ENCODE measurements at places on chromosomes 16 and 17.
A peak's percentile ranks its signal among the peaks of the same experiment; 100 is the strongest.

DNA sequence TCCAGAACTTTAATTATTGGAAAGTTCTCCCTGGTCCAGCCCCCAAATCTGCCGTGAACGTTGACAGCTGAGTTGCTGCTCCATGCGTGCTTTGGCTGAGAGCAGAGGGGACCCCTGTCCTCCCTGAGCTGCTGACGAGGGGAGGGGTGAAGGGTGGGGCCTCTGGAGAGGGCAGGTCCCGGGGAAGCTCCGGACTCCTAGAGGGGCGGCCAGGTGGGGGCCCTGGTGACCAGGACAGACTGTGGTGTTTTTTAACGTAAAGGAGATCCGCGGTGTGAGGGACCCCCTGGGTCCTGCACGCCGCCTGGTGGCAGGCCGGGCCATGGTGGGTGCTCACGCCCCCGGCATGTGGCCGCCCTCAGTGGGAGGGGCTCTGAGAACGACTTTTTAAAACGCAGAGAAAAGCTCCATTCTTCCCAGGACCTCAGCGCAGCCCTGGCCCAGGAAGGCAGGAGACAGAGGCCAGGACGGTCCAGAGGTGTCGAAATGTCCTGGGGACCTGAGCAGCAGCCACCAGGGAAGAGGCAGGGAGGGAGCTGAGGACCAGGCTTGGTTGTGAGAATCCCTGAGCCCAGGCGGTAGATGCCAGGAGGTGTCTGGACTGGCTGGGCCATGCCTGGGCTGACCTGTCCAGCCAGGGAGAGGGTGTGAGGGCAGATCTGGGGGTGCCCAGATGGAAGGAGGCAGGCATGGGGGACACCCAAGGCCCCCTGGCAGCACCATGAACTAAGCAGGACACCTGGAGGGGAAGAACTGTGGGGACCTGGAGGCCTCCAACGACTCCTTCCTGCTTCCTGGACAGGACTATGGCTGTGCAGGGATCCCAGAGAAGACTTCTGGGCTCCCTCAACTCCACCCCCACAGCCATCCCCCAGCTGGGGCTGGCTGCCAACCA is at the start of gene MC1R:
MC1R (plus strand) TSS at position 410 of the 895 bp plus-strand sequence; CDS start at position 807, 397 bp downstream.
- no peak for DNase-seq

- DNase-seq = no peak
Observed at GRCh38 chr16:75248142-75248535, 3.3 kb downstream of the BCAR1 start.

- DNase-seq = no peak
Observed at GRCh38 chr16:86171329-86171728, 272.4 kb downstream of the IRF8 start.

GRCh38 chr17:81656835-81657234 is 493 bp upstream of the PDE6G start:
- DNase-seq = no peak

- no peak for DNase-seq
Observed at GRCh38 chr17:21392266-21392665, 16.1 kb downstream of the KCNJ12 start.

DNA sequence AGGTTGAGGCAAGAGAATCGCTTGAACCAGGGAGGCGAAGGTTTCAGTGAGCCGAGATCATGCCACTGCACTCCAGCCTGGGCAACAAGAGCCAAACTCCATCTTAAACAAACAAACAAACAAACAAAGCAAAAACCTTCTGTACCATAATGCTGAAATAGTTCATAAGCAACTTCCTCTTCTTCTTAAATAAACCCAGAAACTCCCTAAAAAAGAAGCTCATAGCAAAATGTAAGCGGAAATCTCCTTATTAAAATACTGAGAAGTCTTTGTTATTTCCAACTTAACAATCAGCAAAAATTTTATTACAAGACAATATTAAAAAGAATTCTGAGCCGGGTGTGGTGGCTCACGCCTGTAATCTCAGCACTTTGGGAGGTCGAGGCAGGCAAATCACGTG is 82.8 kb downstream of the FBXL20 start:
- no peak for DNase-seq

DNA sequence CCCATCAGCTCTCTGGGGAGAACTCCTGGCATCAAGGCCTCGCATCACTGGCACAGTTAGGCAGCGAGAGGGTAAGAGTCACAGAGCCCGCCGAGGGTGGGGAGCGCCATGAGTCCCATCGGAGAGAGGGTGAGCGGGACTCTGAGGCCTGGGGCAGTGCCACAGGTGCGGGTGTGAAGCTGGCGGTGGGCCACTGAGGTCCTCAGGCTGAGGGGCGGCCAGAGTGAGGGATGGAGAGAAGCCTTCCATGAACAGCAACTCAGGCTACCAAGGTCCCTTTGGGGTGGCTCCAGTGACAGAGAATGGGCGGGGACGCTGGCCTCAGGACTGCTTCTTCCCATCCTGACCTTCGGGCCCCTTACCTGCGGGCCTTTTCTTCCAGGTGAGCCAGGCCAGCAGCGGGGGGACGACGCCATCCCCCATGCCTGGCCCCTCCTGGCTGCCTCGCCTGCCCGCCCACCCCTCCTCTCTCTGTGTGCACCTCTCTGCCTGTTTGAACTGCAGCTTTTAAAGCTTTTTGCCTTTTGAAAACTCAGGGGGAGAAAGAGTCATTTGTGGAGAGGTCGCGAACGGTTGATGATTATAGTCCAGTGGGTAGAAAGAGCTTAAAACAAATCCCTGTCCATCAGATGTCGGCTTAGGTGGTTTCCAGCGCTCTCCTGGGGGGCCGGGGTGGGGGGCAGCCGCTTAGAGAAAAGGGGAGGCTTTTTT is 149.3 kb upstream of the GSE1 start:
- no peak for DNase-seq

- no peak for DNase-seq
Observed at GRCh38 chr16:22272870-22273650, 24.1 kb upstream of the POLR3E start.

- no peak for DNase-seq
Observed at GRCh38 chr17:29757788-29758187, 135.1 kb upstream of the CORO6 start.

GRCh38 chr17:75181608-75182318 is 996 bp downstream of the SUMO2 start:
- DNase-seq = peak; percentile 29

DNA sequence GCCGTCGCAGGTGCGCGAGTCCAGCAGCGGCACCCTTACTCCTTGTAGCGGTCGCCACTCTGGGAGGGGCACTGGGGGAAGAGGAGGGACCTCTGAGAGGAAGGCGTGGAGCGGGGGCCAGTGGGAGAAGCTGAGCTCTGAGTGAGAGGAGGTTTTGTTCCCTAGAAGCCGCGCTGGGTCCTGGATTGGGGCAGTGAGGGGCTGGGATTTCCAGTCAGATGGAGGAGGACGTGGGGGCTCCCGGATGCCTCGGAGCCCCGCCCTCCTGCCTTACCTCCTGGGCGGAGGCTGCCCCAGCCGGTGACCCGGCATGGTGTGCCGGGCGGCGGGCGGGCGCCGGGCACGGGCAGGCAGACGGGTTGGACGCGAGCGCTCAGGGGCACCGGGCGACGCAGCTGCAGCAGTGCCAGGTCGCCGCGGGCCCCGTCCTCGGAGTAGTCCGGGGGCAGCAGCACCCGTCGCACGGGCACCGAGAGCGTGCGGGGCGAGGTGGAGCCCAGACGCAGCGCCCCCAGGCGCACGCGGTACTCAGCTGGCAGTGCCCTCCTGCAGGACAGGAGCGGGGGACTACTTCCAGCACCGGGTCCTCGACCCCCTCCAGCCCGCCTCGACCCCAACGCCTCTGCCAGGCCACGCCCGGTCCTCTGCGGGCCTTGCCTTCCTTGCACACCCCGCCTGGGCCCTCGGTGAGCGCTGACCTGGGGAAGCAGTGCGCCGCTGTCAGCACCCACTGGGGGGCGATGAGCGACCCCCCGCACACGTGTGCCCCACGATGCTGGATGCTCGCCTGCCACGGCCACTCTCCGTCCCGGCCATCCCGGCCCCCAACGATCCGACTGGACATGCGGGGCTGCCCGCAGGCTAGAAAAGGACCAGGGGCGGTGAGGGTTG is 2.0 kb downstream of the PRSS33 start:
- no peak for DNase-seq

GRCh38 chr16:57888128-57888527 is 82.8 kb downstream of the CNGB1 start:
- DNase-seq = no peak

GRCh38 chr17:74821655-74822334 is 37.9 kb downstream of the GRIN2C start:
- DNase-seq = no peak

- DNase-seq = no peak
Observed at GRCh38 chr17:34626121-34626681, 46.8 kb downstream of the TMEM132E start.

DNA sequence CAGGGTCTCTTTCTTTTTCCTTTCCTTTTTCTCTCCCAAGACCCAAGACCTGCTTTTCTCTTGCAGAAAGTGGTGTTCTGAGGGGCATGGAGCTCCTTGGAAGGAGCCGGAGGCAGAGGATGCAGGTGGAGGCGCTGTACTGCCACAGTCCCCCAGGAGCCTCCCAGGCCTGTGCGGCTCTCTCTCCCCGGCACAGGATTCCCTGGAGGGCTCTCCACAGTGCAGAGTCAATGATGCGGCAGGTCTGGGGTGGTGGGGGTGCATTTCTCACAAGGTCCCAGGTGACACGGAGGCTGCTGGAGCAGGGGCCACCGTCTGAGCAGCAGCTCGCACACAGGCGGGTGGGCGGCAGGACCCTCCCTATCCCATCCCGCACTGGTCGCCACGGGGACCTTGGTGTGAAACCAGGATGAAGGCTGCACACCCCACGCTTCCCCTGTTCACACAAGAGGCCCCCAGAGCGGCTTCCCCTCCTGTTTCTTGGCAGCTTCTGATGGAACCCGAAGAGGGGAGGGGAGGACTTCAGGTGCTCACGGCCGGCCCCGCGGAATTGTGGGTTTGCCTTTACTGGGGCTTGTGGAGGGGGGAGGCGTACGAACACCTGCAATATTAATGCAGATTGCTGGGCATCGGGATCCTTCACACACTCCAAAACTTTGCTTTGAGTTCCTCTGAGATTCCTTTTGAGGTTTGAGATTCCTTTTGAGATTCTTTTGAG is 186.9 kb downstream of the ENGASE start:
- DNase-seq = no peak

DNA sequence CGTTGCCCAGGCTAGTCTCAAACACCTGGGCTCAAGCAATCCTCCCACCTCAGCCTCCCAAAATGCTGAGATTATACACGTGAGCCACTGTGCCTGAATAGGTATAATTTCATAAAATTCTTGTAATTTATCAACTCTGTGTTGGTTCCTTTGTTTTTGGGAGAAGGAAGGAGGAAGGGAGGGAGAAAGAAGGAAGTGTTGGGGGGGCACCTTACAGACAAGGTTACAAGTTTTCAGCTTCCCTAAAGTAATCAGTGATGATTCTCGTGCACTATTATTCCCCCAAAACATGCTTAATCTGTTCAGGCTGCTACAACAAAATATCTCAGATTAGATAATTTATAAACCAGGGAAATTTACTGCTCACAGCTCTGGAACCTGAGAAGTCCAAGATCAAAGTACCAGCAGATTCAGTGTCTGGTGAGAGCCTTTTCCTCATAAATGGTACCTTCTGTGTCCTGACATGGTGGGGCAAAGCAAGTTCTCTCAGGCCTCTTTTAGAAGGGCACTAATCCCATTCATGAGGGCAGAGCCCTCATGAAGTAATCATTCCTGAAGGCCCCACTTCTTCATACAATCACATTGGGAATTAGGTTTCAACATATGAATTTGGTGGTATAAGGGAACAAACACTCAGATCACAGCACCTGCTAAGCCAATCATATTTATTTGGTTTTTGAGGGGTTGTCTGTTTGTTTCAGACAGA is 28.1 kb downstream of the USP32 start:
- no peak for DNase-seq

- DNase-seq = no peak
Observed at GRCh38 chr16:65024767-65025178, 97.1 kb downstream of the CDH11 start.

DNA sequence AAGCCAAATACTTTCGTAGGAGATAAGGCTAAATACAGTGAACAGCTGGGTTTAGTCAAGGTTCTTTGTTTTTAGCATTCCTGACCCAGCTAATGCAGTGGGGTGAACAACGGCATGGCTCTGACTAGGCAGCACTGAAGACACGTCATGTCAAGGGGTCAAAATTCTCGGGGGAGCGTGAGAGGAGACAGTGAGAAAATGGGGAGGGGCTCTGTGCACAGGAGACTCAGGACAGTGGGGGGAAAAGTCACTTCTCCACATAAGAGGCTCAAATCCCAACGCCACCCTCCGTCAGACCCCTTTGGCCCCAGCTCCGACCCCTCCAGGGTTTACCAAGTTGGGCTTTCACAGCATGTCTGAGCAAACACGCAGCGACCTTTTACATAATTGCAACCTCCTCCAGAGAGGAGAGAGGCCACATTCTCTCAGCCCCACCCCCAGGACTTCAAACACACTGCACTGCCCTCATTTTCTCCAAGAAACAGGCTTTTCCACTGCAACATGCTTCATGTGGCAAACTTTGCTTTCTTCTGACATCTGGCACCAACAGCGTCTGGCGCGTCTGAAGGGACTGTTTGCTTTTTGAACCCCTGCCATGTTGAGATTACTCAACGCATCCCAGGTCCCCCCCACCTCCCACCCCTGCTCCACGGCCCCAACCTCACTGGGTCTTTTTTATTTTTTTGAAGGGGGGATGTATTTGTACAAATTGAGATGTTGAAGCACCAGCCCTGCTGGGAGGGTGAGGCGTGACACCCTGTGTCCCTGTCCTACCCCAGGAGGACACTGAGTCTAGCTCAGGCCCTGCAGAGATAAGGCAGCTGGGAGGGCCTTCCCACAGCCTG is 30.0 kb downstream of the AXIN2 start:
- DNase-seq = no peak

DNA sequence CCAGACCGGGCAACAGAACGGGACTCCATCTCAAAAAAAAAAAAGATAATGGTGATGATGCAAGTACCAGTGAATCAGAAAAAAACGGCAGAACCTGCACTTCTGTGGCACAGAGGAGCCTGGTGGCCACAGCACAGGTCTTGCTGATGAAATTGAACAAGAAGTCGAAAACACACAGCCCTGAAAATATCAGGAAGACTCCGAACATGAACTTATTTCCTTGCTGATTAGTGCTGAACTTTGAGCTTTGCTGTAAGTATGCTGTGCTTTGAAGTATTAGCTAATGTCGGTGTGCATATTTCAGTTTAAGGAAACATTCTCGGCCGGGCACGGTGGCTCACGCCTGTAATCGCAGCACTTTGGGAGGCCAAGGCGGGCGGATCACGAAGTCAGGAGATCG is 10.9 kb upstream of the MYO15B start:
- no peak for DNase-seq

- no peak for DNase-seq
Observed at GRCh38 chr17:50064253-50065001, 8.5 kb downstream of the ITGA3 start.

GRCh38 chr17:49969134-49969759 is at the start of gene DLX4:
DLX4 (plus strand) TSS chr17:49969190; CDS start chr17:49969469, 279 bp downstream.
- no peak for DNase-seq

DNA sequence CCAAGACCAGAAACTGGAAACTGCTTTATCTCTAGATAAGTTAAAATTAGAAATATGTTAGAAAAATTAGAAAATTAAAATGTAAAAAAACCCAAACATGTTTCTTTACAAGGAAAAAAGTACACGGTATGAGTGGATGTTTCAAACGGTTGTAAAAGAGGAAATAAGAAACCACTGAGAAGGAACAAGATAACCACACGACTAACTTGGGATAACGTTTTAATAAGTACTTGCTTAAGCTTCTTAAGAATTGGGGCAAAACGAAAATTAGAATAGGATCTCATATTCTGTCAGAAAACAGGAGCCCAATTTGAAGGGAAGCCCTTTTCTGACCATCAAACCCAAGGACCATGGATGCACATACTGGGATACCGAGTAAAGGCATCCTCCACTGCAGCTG is 31.0 kb downstream of the MBTPS1 start:
- DNase-seq = no peak

GRCh38 chr17:50130559-50131305 is 772 bp upstream of the SAMD14 start:
- no peak for DNase-seq

- peak; percentile 34 for DNase-seq
Observed at GRCh38 chr16:89922477-89922883, 662 bp upstream of the TUBB3 start.

Measured in activated CD4-positive, alpha-beta T cell treated with anti-CD3 and anti-CD28 coated beads, Interleukin-2, amount 50 U/mL, for 1 hour (primary cell).